ENCODE measurements at places on chromosomes 7 and 10. TPM values are rescaled to one million over a fixed set of nuclear protein-coding genes. Genes with fewer than 3 reads are reported as not detected.
A peak's percentile ranks its signal among the peaks of the same experiment; 100 is the strongest.

MRPS16 gene
- total RNA-seq, result 164 TPM

DNA sequence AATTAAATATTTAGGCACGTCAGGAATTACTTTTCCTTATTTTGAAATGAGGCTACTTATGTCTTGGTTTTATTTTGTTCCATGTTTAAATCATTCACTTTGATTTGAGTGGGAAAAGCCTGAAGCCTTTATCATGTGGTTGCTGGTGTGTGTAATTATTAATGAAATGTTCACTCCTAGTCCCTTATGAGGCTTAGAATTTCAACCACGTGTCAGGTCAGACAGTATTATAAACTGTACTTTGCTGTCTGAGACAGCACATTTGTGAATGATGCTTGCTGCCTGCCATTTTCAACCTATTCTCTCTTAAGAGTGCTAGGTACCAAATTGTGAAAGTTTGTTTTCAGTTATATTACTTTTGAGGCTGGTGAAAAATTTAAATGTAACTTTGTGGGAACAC lies 58.9 kb downstream of the COL17A1 start:
- no peaks in the 10 kb centered on the region for H3K4me1 ChIP-seq
- DNase-seq, result no peak
- no peaks in the 10 kb centered on the region for H3K27me3 ChIP-seq
- no peak overlapping the region for H3K27ac ChIP-seq
- H3K36me3 ChIP-seq, result peaks cover 23% of the 10 kb centered on the region
- no peak overlapping the region for H3K4me3 ChIP-seq

VWA2 gene
- not detected for total RNA-seq

GRCh38 chr7:130741331-130741995 lies 7.5 kb upstream of the KLF14 start:
- no peaks in the 10 kb centered on the region for H3K36me3 ChIP-seq
- no peak overlapping the region for H3K27ac ChIP-seq
- no peak for DNase-seq
- peaks cover 98% of the 10 kb centered on the region for H3K27me3 ChIP-seq
- H3K4me3 ChIP-seq, result no peak overlapping the region
- no peaks in the 10 kb centered on the region for H3K4me1 ChIP-seq

- DNase-seq, result no peak
- H3K4me1 ChIP-seq, result no peaks in the 10 kb centered on the region
- no peak overlapping the region for H3K27ac ChIP-seq
- no peak overlapping the region for H3K4me3 ChIP-seq
Measured at GRCh38 chr10:57161157-57161556, 800.1 kb upstream of the ZWINT start.

GRCh38 chr10:77068969-77069368 lies 568.6 kb downstream of the KCNMA1 start:
- DNase-seq, result no peak
- H3K4me1 ChIP-seq, result no peaks in the 10 kb centered on the region

GRCh38 chr7:92717623-92717992 lies 118.8 kb downstream of the CDK6 start:
- no peaks in the 10 kb centered on the region for H3K27me3 ChIP-seq
- H3K27ac ChIP-seq, result peak overlapping the region; percentile 58
- no peak for DNase-seq
- peak overlapping the region; percentile 30 for H3K4me3 ChIP-seq
- peaks cover 13% of the 10 kb centered on the region for H3K4me1 ChIP-seq
- H3K36me3 ChIP-seq, result no peaks in the 10 kb centered on the region

C10orf105 gene
- total RNA-seq, result not detected

GRCh38 chr7:6221340-6222319 lies 50.8 kb downstream of the CYTH3 start:
- peaks cover 10% of the 10 kb centered on the region for H3K4me1 ChIP-seq
- H3K36me3 ChIP-seq, result no peaks in the 10 kb centered on the region
- no peak overlapping the region for H3K27ac ChIP-seq
- DNase-seq, result no peak
- H3K27me3 ChIP-seq, result no peaks in the 10 kb centered on the region

DNA sequence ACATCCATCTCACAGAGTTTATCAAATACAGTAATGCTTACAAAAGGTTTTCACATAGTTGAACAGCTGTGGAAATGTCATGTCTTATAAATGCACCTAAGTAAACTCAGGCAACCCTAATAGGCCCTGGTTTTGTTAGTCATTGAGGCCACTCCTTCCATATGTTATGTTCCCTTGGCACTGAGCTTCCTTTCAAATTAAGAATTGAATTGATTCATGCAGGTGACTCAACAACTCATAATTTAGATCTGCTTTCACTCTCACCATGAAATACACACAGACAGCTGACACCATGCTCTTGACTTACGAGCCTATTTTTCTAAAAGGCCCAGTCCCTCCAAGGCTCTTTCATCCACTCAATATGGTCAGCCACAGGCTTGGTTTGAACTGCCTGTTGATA lies 476.9 kb downstream of the KCNMA1 start:
- H3K4me3 ChIP-seq, result no peak overlapping the region
- DNase-seq, result no peak
- H3K27me3 ChIP-seq, result peaks cover 4% of the 10 kb centered on the region
- no peaks in the 10 kb centered on the region for H3K4me1 ChIP-seq
- H3K36me3 ChIP-seq, result no peaks in the 10 kb centered on the region

DNA sequence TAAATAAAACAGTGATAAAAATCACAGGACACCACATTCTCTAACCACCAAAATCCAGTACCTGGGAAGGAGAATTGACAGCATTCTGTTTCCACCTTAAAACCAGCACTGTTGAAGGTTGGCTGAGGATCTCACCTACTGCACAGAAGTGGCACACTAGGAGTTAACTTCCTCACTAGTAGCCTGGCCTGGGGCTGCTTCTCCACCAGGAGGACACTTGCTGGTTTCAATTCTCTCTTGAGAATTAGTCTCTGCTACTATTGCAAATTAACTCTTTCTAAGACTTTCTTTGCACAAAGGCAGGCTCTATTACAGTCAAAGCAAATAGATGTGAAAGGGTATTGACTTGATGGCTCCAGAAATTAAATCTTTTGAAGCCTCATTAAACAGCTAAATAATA lies 2.3 kb upstream of the CTTNBP2 start:
- H3K36me3 ChIP-seq, result no peaks in the 10 kb centered on the region
- peak; percentile 84 for DNase-seq
- no peak overlapping the region for H3K4me3 ChIP-seq
- H3K4me1 ChIP-seq, result peaks cover 47% of the 10 kb centered on the region
- H3K27me3 ChIP-seq, result no peaks in the 10 kb centered on the region

All from A673 (cell line).